ENCODE measurements at places on chromosomes 1 and 21. TPM values are rescaled to one million over a fixed set of nuclear protein-coding genes. Genes with fewer than 3 reads are reported as not detected.

- no peaks in the 10 kb centered on the region for H3K36me3 ChIP-seq
- 0 out of 2 replicates have a peak, but pooled peaks cover 7% of the 10 kb centered on the region for H3K4me1 ChIP-seq
- peaks cover 3% of the 10 kb centered on the region for H3K27me3 ChIP-seq
- peak; percentile 58 for DNase-seq
Observed at GRCh38 chr1:166947398-166948043, 27.8 kb downstream of the ILDR2 start.

The ESPN gene
- 59.3 TPM for total RNA-seq

The OR2L13 gene
- not detected for total RNA-seq

The RNU1-2 gene
- 2,051 TPM for total RNA-seq

The DMRTA2 gene
- 0.11 TPM for total RNA-seq

- H3K4me1 ChIP-seq: no peaks in the 10 kb centered on the region
- no peaks in the 10 kb centered on the region for H3K27me3 ChIP-seq
- H3K36me3 ChIP-seq: no peaks in the 10 kb centered on the region
Observed at GRCh38 chr1:37433171-37433570, 41.2 kb upstream of the ZC3H12A start.
